CD4-positive, alpha-beta T cell treated with Interleukin-6 at 100 ng/mL for 8 hours (primary cell): ENCODE measurements at places on chromosomes 12 and 14.

DNA sequence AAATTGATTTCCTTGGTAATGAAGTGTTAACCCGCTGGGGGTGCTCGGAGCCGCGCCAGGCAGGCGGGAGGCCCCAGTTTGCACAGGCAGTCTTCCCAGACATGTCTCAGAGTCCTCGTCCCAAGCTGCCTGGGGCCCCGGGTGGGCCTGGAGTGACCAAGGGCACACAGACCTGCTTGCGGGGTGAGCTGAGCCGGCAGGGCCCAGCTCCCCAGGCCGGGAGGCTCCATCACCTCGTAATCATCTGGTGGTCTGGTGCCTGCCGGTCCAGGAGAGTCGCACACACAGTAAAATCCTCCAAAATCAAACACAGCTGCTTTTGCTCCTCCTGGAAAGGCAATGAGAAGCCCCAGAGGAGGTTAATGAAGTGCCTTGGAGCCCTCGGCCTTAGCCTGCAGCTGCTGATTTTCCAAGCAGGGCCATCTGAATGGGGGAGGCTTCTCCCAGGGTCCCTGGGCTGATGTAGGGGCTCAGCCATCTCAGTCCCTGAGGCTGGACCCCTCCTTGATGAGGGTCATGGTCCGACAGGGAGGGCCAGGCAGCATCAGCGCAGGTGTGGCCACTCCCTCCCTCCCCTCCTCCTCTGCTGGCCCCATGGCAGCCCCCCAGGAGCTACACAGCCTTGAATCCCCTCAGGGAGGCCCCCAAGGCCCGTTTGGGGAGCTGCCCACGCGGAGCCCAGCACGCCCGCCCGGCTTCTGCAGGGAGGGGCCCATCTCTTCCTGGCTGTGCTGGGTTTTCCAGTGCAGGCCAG lies 39.4 kb upstream of the FBRSL1 start:
- DNase-seq, result no peak

- no peak for DNase-seq
Observed at GRCh38 chr14:102901633-102902032, 20.8 kb upstream of the AMN start.

DNA sequence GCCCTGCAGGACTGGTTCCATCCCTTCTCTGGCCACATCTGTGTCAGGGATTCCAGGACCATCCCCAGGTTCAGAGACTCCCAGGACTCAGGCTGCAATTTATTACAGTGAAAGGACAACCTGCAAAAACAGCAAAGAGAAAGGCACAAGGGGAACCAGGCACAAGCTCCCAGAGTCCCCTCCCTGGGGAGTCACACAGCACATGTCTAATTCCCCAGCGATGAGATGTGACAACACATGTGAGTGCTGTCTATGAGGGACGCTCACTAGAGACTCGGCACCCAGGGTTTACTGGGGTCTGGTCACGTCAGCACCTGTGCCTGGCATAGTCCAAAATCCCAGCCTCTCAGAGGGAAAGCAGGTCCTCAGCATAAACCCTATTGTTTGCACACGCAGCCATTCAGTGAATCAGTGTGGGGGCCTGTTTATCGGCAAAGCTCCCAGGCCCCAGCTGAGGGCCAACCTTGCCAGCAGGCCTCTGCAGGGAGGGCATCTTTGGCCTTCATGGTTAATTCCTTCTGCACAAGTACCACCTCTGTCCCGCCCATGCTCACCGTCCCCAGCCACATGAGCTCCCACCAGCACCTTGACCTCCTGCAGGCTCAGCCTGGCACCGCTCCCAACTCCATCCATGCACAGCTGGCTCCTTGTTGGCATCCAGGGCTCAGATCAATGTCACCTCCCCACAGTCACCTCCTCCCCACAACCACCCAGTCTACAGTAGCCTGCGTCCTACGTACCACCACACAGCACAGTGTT lies 198.9 kb upstream of the SFSWAP start:
- DNase-seq, result no peak

- DNase-seq, result peak; percentile 12
Observed at GRCh38 chr14:98015921-98016320, 1218.7 kb downstream of the VRK1 start.

DNA sequence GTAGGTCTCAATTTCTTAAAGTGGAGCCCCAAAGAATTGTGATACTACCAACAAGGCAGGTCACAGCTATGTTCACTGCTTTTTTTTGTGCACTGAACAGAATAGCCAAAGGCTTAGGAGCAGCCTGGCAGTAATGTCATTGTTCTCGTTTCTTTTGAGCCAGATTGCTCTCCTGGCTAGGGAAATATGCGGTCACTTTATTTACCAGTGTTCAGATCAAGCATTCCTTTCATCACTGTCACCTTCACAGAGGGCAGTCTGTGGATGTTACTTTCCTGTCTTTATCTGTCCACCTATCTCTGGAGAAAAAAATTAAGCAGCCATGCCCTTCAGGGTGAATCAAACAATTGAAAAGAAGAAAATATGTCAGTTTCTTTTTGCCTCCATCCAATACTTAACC lies 159.6 kb downstream of the BTG1 start:
- no peak for DNase-seq

- no peak for DNase-seq
Observed at GRCh38 chr12:31234955-31235867, 90.7 kb downstream of the SINHCAF start.

GRCh38 chr12:122795807-122796206 lies 21.4 kb downstream of the CCDC62 start:
- no peak for DNase-seq
